ENCODE measurements at places on chromosomes 3 and 15.

GRCh38 chr15:88606070-88606794, 14.9 kb upstream of the AEN start:
- no peak for DNase-seq

DNA sequence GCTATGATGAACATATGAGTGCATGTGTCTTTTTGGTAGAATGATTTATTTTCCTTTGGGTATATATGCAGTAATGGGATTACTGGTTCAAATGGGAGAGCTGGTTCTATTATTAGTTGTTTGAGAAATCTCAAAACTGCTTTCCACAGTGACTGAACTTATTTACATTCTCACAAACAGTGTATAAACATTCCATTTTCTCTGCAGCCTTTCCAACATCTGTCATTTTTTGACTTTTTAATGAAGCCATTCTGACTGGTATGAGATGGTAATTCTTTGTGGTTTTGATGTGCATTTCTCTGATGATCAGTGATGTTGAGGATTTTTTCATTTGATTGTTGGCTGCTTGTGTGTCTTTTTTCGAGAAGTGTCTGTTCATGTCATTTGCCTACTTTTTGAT, 1124.2 kb downstream of the NAALADL2 start:
- DNase-seq = no peak

GRCh38 chr15:55528812-55529211, 20.8 kb upstream of the DNAAF4 start:
- DNase-seq = no peak

GRCh38 chr15:64566629-64567427, 106.5 kb downstream of the ZNF609 start:
- no peak for DNase-seq

GRCh38 chr15:70418943-70419342, 321.2 kb upstream of the TLE3 start:
- no peak for DNase-seq

GRCh38 chr15:80183886-80184285, 31.1 kb downstream of the FAH start:
- no peak for DNase-seq
